ENCODE measurements at places on chromosomes 7 and 10.

GRCh38 chr10:11782793-11783557, 40.2 kb upstream of the PROSER2 start:
- DNase-seq = no peak

- no peak for DNase-seq
Measured at GRCh38 chr7:104962781-104963180, 51.2 kb upstream of the KMT2E start.

DNA sequence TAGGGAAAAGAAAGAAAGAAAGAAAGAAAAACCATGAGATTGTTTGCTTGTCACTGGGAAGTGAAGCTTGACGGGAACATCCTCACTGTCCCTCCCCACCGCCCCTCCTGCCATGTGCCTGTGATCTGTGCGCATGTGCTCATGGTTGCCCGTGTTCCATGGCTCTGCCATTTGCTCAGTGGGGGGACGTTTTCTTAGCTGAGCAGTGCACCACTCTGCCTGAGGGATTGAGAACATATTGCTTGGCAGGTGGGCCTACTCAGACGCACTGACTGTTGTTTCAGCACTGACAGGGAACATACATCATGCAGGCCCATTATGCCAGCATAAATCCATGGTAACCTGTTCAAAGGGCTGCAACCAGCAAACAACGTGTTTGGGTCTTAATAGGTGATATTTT, 747.9 kb upstream of the GALNT17 start:
- DNase-seq = no peak

- no peak for DNase-seq
Measured at GRCh38 chr10:11837372-11838161, 14.4 kb downstream of the PROSER2 start.

GRCh38 chr7:256981-257646, 32.9 kb upstream of the FOXL3 start:
- no peak for DNase-seq

- DNase-seq = no peak
Measured at GRCh38 chr10:84423719-84424118, 95.3 kb downstream of the CCSER2 start.

DNA sequence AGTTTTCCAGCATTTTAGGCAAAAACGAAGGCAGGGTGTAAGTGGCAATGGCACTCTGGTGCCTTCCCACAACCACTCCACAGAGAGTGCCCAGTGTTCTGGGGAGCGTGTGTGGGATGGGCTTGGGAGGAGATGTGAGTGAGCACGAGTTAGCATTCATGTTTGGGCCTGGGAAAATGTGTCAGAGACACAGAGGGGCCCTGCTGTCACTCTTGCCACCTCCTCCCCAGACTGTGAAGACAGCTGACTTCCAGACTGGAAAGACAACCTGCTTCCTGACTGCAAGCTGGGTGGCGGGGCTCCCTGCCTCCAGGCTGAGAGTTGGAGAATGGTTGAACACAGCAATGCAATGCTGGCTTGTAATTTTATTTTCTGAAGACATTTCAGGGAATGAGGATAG, 454.5 kb upstream of the ZMIZ1 start:
- DNase-seq = no peak

DNA sequence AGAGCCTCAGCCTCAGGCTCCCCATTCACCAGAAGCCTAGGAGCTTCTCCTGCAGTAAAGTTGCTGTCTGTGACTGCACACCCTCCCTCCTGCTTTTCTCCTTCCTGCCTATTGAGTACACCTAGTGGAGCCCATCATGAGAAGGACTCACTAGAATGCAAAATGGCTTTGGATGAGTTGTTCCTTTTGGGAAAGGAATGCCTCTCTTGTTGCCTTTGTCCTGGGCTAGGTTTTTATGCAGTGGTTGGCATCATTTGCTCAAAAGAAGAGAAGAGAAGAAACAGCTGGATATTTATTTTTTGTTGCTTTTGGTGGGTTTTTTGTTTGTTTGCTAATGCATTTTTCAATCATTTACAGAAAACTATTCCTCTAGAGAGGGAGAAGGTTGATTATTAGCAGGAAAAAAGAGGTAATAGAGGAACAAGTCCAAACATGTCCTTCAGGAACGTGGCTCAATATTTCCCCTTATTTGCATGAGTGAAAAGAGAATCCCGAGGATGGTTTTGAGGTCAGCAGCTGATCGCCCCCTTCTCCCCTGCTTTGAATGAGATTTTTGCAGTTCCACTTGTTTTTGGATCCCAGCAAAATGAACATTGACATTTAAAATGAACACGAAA, 369.9 kb upstream of the NRP1 start:
- no peak for DNase-seq

GRCh38 chr10:97910661-97911060, 61.0 kb downstream of the GOLGA7B start:
- DNase-seq = no peak

GRCh38 chr10:33248638-33249037, 85.8 kb downstream of the NRP1 start:
- no peak for DNase-seq

- no peak for DNase-seq
Measured at GRCh38 chr10:45249978-45250693, 65.3 kb downstream of the OR13A1 start.

Measured in femur (tissue), 1 donor.